ENCODE measurements at places on chromosomes 16 and 17.

DNA sequence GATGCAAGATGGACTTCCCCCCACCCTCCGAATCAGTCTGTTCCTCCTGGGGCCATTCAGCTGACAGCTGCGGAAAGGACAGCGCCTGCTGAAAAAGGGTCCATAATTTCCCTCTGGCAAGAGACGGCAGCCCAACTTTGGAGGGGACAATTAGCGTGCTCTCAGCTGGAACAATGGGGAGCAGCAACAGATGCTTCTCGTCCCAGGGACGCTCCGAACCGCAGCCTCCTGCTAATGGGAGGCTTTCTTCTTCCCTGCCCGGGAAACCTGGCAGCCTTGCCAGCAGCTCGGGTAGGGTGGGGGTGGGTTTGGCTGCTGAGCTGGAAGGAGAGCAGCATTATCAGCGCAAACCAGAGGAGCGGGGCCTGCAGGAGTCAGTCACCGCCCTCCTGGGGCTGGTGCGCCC, 500.0 kb upstream of the SALL1 start:
- DNase-seq: no peak

GRCh38 chr16:3088925-3089716, 10.0 kb downstream of the ZSCAN10 start:
- DNase-seq: no peak

GRCh38 chr17:77375108-77375916, 234.5 kb downstream of the SEC14L1 start:
- no peak for DNase-seq

DNA sequence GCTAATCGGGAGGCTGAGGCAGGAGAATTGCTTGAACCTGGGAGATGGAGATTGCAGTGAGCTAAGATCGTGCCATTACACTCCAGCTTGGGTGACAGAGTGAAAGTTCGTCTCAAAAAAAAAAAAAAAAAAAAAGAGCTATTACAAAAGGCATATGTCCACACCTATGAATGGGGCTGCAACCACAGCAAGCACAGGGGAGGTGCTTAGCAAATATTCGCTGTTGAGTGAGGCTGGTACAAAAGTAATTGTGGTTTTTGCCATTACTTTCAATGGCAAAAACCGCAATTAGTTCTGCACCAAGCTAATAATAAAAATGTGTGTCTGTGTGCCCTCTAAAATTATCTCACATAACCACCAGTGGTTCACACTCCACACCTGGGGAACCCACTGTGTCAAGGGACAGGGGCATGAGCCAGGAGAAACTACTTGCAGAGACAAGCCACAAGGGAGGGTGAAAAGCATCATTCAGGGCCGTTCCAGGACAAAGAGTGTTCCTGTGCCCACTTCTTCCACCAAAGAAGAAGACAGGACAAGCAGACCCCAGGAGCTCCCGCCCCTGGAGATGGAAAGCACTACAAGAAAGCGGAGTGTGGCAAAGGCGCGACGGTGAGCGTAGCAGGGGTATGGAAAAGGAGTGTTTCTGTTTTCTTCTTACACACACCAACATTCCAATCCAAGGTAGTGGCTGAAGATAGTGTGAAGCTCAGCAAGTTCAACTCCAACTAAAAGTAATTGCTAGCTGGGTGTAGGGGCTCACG, 84.4 kb upstream of the CNEP1R1 start:
- DNase-seq: no peak

DNA sequence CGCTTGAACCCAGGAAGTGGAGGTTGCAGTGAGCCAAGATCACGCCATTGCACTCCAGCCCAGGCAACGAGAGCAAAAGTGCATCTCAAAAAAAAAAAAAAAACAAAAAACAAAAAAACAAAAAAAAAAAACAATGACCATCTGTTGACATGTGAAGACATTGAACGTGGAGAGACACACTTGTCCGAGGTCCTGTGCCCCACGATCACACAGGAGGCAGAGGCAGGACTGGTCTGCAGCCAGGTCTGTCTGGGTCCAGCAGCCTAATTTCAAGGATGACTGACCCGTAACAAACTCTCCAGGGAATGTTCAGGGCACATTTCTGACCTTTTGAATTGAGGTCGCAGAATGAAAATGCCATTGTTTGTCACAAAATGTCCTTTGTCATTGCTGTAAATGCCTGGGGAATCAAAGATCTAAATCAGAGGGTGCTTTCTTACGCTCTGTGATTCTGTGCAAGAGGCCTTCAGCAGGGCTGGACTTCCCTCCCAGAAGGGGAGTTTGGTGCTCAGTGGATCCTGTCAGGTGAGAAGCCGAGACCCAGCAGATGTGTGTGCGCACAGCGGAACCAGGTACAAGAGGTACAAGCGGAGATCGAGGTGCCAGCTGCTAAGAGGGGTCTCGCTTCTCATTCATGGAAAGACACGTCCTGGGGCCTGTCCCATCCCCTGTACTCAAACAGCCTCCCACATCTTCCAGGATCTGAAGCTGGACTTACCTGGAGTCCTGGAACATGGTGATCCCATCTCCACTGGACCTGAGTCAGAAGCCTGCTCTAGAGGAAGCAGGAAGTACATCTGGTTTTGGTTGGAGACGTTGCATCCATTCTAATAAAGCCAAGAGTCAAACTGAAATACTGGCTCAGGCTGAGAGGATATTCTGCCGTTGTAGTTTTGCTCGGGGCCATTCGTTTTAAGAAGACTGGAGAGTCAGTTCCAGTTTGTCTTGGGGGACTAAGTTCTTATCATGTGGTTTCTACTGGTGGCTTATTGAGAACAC, 95.8 kb downstream of the IRF8 start:
- DNase-seq: no peak

DNA sequence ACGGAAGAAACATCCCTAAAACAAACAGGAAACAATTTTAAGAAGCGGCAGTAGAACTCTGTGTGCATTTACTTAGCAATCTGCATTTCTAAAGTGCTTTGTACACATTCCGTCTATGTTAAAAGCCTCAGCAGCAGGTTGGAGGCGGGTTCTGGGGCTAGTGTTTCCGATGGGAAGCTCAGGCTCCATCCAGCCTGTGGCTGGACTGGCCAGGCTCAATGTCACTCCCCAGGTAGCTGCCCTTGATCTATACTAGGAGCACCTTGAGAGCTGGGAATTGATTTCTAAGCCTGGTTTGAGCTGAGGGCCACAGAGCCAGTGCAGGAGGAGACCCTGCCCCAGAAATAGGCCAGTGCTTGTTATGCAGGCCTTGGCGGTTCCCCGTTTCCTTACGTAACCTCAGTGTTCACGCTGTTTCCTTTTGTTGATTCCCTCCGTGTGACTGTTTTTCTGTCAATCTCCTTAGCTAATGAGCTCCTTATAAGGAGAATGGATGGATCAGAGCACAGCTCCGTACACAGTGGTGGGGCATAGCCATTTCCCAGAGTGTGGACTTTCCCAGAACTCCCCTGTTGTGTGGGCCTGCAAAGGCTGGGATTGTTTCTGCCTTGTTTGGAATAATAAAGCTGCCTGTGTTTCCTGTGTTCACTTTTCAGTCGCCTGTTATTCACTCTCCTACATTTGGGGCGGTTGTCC, 21.4 kb downstream of the ADORA2B start:
- DNase-seq: no peak

DNA sequence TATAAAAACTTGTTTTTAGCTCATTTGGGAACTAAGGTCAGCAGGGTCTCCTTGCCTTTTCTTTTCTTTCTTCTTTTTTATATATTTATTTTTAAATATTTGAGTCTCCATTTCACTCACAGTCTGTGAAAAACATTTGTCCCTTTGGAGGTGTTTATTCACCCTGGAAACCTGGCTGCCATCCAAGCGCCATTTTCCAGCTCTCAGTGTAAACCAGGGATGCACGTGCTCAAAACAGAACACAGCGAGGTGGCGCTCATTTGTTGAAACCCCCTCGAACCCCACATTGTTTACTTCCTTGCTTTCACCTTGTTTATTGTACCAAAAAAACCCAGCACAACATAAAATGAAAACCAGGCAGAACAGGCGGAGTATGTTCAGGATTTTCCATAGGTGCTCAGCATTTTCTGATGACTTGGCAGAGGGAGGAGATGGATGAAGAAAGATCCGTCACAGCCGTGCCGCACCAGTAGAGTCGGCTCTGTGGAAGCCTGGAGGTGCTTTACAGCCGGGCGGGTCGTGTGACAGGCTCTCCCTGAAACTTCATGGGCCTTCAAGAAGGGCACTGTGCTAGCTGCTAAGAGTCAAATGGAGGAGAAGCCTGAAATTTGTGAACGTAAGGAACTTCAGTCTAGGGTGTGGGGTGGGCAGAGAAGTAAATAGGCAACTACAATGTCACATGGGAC, 284.4 kb downstream of the FOXL1 start:
- DNase-seq: no peak

GRCh38 chr16:66668777-66669444, 27.6 kb downstream of the CMTM4 start:
- DNase-seq: no peak

DNA sequence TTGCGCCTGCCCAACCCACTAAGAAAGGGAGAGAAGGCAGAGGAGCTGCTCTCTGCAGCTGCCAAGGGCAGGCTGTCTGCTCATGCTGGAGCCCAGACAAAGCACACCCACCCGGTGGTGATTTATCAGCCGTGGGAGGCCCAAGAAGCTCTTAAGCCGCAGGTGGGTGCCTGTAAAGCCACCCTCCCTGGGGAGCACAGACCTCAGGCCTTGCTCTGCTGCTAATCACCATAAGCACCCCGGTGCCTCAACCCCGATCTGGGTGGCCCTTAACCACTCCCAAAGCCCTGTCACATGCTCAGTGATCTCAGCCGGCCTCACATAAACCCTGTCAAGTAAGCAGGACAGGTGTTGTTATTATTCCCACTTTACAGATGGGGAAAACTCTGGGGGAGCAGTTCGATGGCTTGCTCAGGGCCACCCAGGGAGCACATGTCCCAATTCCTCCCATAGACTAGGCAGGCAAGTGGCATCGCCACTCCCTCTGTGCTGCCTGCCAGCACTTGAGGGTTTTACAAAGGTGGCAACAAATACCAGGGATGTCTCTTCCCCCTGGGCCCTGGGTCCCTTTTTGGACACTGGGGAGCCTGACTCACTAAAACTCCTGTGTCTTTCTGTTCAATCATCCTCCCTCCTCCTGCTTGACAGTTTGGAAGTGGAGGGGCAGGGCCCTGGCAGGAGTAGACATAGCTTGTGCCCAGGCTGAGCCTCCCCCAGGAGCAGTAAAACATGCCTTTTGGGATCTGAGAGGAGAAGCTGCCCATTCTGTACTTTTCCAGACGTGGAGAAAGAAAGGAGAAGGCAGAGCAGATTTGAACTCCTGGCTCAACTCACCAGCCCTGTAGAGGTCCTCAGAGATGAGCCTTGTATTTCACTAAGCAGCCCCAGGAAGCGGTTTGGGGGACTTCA, 299.3 kb downstream of the SOX9 start:
- DNase-seq: no peak

- DNase-seq: no peak
Measured at GRCh38 chr16:69243479-69243878, 56.5 kb downstream of the SNTB2 start.

DNA sequence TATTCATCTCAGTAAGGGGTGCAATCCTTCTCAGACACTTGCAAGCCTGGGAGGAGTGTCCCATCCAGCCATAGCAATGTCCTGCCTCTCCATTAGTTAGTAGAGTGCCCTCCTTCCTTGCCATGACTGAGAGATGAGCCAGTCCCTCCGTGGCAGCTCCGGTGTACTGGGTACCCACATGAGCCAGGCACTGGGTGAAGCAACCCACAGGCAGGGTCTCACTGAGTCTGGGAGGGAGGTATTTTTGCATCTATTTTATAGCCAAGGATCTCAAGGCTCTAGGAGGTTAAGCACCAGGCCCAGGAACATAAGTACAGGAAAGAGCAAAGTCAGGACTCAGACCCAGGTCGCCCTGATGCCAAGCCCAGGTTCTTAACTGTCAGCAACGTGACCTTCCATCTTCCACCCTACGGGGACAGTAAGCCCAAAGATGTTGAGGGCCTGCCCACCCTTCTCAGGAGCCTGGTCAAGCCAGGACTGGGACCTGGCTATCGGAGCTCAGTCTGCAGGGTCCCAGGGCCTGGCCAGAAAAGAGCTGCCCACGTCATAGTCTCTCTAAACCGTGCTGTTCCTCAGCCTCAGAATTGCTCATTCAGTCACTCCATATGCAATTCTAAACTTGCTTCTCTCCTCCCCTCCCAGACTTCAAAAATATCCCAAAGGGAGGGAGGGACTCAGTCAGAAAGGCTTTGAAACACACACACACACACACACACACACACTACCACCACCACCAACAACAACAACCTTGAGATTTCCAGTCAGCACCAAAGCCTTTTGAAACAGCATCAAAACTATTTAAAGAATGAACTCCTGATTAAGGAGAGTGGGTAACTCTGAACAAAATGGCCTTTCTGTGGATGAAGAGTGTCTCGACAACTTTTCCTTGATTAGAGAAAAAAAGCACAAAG, 16.6 kb downstream of the NOS2 start:
- DNase-seq: no peak

- DNase-seq: no peak
Measured at GRCh38 chr16:88726981-88727380, 20.7 kb downstream of the CTU2 start.

- DNase-seq: no peak
Measured at GRCh38 chr16:22333457-22333994, 36.3 kb downstream of the POLR3E start.

DNA sequence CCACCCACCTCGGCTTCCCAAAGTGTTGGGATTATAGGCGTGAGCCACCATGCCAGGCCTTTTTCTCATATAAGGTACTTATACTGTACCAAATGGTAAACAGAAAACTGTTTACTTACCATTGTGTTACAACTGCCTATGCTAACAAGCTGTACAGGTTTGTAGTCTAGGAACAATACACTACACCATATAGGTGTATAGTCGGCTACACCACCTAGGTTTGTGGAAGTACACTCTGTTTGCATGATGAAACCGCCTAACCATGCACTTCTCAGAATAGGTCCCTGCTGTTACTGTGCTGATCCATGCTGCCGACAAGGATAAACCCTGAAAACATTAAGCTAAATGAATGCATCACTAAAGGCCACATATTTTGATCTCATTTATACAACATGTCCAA, 18.9 kb downstream of the DNAJA2 start:
- no peak for DNase-seq

- DNase-seq: no peak
Measured at GRCh38 chr17:36761203-36761950, 160.0 kb downstream of the MRM1 start.

- DNase-seq: no peak
Measured at GRCh38 chr17:39174920-39175694, 9.1 kb upstream of the ARL5C start.
